ENCODE measurements at places on chromosomes 12 and 14. TPM values are rescaled to one million over a fixed set of nuclear protein-coding genes. Genes with fewer than 3 reads are reported as not detected.

GRCh38 chr14:81205639-81206038 lies 15.1 kb downstream of the GTF2A1 start:
- H3K27me3 ChIP-seq: no peaks in the 10 kb centered on the region
- no peak for DNase-seq
- H3K4me3 ChIP-seq: no peak overlapping the region

DNA sequence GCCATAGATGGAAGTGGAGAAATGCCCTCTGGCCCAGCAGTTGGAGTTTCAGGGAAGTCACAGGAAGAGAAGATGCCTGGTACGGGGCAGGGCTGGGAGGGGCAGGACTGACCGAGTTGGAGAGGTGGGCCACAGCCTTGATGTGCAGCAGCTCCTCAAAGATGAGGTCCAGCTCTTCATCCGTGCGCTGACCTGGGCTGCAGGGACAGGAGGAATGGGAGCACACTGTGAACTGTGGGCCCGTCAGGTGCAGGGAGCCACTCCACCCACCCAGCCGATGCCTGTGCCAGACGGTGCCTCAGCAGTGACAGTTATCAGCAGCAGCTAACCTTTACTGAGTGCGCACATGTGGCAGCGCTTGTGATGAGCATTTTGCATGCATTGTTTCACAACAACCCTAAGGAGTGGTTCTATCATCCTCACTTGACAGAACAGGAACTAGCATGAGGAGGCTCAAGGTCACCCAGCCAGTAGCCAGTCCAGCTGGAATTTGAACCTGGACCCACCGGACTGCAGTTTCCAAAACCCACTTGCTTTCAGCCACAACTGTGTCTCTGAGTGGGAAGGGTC lies 8.4 kb downstream of the RAPGEF3 start:
- no peak for DNase-seq
- no peaks in the 10 kb centered on the region for H3K27me3 ChIP-seq
- H3K36me3 ChIP-seq: no peaks in the 10 kb centered on the region
- H3K27ac ChIP-seq: no peak overlapping the region

DNA sequence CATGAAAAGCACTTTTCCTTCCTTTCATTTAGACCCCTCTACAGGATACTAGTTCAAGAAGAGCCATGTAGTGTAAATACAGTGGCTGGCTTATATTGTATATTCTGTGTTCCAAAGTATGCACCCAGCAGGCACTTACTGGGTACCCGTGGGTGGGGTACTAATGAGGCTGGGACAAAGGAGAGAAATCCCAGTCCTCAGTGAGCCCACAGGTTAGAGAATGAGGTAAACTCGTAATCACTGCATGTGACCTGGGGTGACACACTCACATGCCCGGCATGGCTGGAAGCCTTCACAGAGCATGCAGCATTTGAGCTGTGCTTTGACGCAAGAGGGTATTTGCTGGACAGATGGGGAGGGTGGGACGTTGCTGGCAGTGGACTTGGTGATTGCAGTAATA lies 17.1 kb downstream of the SLC24A4 start:
- no peaks in the 10 kb centered on the region for H3K36me3 ChIP-seq
- no peak overlapping the region for H3K4me3 ChIP-seq
- DNase-seq: no peak
- no peaks in the 10 kb centered on the region for H3K4me1 ChIP-seq

DNA sequence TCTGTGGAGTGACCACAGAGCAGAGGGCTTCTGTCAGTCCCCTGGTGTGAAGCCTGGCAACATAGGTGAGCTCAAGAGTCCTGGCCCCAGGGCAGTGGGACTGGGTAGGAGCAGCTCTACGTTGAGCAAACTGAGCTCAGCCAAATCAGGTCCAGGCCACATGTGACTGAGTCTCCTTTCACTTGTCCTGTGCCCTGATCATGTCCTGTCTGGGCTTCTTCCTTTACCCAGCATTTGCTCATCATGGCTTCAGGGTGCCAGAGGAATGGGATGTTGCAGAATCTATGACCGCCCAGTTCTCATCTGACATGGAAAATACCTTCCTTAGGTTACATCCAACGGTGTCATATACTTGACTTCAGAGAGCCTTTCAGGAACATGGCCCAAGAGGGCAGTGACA lies 66.4 kb upstream of the GPATCH2L start:
- no peaks in the 10 kb centered on the region for H3K27me3 ChIP-seq
- no peak overlapping the region for H3K4me3 ChIP-seq
- no peak for DNase-seq
- no peaks in the 10 kb centered on the region for H3K36me3 ChIP-seq
- no peak overlapping the region for H3K27ac ChIP-seq

DNA sequence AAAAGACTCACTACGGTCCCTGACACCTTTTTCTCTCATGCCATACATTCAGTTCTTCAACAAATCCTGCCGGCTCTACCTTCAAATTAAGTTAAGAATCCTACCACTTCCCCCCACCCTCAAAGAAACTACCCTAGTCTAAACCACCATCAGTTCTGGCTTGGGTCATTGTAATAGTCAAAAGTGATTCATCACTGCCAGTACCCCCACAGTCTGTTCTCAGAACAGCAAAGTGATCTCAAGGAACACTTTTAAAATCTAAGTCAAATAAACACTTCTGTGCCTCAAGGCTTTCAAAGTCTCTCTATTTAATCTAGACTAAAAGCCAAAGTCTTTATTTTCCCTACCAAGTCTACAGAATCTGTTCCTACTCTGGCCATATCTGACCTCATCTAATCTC lies 12.0 kb upstream of the FAM234B start:
- no peak overlapping the region for H3K27ac ChIP-seq
- H3K27me3 ChIP-seq: no peaks in the 10 kb centered on the region
- DNase-seq: no peak
- H3K36me3 ChIP-seq: no peaks in the 10 kb centered on the region
- H3K4me1 ChIP-seq: no peaks in the 10 kb centered on the region
- H3K4me3 ChIP-seq: no peak overlapping the region

Gene CCDC38
- 0.11 TPM for total RNA-seq

DNA sequence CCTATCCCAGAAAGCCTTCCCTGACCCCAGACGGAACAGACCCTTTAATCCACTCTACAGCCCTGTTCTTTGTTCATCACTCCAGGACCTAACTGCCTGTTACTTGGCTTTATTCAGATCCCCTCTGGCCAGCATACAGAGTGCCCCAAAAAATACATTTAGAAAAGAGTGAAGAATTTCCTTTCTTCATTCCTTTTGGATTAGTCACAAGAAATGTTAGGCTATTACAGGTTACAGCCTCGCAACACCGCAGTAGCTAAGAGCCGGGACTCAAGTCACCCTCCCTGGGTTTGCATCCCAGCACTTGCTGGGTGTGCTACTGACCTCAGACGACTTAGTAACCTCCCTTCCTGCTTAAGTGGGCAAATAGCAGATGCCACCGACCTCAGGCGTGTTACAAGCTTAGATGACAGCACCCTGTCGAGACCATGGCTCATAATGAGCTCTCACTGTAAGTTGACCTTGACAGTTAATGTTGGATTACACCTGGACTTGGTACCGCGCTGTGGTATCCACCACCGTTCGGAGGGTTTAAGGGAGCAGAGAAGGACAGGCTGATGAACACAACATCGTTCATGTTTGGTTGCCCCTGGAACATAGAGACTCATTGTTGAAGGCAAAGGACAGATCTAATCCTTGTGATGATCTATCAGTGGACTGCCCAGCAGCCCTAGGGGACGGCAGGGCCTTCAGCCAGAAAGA lies 12.9 kb downstream of the GLRX5 start:
- H3K4me1 ChIP-seq: no peaks in the 10 kb centered on the region
- no peak for DNase-seq
- peaks cover 11% of the 10 kb centered on the region for H3K36me3 ChIP-seq
- H3K27ac ChIP-seq: no peak overlapping the region
- no peaks in the 10 kb centered on the region for H3K27me3 ChIP-seq

GRCh38 chr14:64730061-64730440 lies 25.8 kb downstream of the PLEKHG3 start:
- no peaks in the 10 kb centered on the region for H3K27me3 ChIP-seq
- peaks cover 38% of the 10 kb centered on the region for H3K36me3 ChIP-seq
- H3K4me1 ChIP-seq: peaks cover 95% of the 10 kb centered on the region
- no peak overlapping the region for H3K4me3 ChIP-seq
- H3K27ac ChIP-seq: peak overlapping the region; percentile 29

- H3K36me3 ChIP-seq: no peaks in the 10 kb centered on the region
- H3K4me3 ChIP-seq: no peak overlapping the region
- H3K4me1 ChIP-seq: peaks cover 5% of the 10 kb centered on the region
- no peak overlapping the region for H3K27ac ChIP-seq
- DNase-seq: no peak
Measured at GRCh38 chr14:99540196-99541032, 59.2 kb downstream of the CCNK start.

Gene OTOGL
- total RNA-seq: not detected
